Muscle of leg (tissue), 16 donors: ENCODE measurements at places on chromosomes 16 and 17. TPM values are rescaled to one million over a fixed set of nuclear protein-coding genes. Genes with fewer than 3 reads are reported as not detected.

DNA sequence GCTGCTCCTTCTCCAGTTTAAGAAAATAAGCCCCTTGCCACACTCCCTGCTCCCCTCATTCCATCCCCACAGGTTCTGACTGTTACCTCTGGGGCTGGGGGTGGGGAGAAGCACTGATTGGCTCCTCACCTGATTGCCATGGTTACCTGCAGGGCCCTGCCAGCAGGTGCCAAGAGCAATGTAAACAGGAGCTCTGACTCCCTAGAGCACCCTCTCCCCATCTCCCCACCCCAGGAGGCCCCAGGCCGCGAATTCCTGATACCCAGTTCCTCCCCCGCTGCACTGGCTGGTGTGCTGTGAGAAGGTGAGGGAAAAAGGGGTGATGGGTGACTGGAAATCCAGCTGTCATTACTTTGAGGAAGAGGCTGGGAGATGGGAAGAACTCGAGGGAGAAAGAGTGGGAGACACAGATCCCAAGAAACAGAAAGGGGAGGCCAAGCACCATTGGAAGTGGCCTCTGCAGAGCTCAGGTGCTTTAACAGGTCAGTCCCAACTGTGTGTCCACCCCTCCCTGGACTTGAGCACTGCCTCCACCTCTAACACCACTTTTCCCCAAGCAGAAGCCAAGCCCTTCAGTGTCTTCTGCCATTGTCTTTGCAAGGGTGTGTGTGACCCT is 4.5 kb downstream of the PCGF2 start:
- H3K27me3 ChIP-seq = peaks cover 3% of the 10 kb centered on the region
- peaks cover 16% of the 10 kb centered on the region for H3K36me3 ChIP-seq
- DNase-seq = no peak
- peak overlapping the region; percentile 98 for H3K27ac ChIP-seq

DNA sequence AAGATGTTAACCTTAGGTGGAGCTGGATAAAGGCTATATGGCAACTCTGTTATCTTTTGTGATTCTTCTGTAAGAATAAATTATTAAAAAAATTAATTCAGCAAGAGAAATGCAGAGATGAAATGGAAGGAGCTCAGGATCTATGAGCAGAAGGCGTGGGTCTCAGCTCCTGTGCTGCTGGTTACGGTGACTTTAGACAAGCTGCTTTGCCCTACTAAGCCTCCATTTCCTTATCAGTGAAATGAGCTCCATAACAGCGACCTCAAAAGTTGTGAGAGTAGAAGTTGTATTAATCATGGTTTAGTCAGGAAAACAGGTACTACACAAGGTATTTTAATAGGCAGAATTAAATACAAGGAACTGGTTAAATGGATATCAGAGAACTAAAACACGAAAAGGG is 48.2 kb upstream of the FOXJ1 start:
- H3K36me3 ChIP-seq = no peaks in the 10 kb centered on the region
- H3K4me1 ChIP-seq = no peaks in the 10 kb centered on the region
- DNase-seq = no peak
- no peak overlapping the region for H3K27ac ChIP-seq

- DNase-seq = peak; percentile 48
- H3K27ac ChIP-seq = peak overlapping the region; percentile 72
- H3K4me3 ChIP-seq = peak overlapping the region; percentile 86
- peaks cover 4% of the 10 kb centered on the region for H3K36me3 ChIP-seq
- H3K27me3 ChIP-seq = no peaks in the 10 kb centered on the region
Observed at GRCh38 chr17:4142107-4142900, 526 bp downstream of the ZZEF1 start.

- H3K27me3 ChIP-seq = peaks cover 16% of the 10 kb centered on the region
- H3K27ac ChIP-seq = no peak overlapping the region
- H3K4me1 ChIP-seq = peaks cover 12% of the 10 kb centered on the region
- H3K36me3 ChIP-seq = peaks cover 4% of the 10 kb centered on the region
- DNase-seq = no peak
- H3K4me3 ChIP-seq = no peak overlapping the region
Observed at GRCh38 chr17:39979016-39979670, 1.5 kb upstream of the PSMD3 start.

- H3K4me1 ChIP-seq = peaks cover 6% of the 10 kb centered on the region
- peaks cover 55% of the 10 kb centered on the region for H3K36me3 ChIP-seq
- H3K27ac ChIP-seq = no peak overlapping the region
- DNase-seq = no peak
Observed at GRCh38 chr17:76404976-76405563, 20.7 kb downstream of the SPHK1 start.

DNA sequence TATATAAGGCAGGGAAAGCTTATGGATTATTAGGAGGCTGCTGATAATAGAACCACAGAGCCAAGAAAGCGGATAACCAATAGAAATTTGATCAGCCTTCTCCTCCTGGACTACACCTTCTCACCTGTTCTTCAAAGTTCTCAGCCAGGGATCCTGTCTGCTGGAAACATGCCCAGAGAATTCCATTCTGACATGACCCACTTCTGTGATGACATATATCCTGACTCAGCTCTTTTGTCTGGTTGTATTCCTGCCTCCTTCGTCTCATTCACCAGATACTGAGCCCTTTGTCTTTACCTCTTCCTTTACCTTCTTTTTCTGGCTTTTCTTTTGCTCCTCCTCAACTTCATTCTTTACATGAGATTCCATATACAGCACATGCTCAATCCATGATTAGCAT is 576.1 kb downstream of the CDH11 start:
- no peaks in the 10 kb centered on the region for H3K36me3 ChIP-seq
- H3K4me1 ChIP-seq = no peaks in the 10 kb centered on the region
- no peaks in the 10 kb centered on the region for H3K27me3 ChIP-seq
- peak; percentile 39 for DNase-seq
- no peak overlapping the region for H3K27ac ChIP-seq
- no peak overlapping the region for H3K4me3 ChIP-seq

GRCh38 chr17:45132572-45133463 is 503 bp upstream of the PLCD3 start:
- H3K4me3 ChIP-seq = peak overlapping the region; percentile 87
- peak; percentile 89 for DNase-seq
- peaks cover 2% of the 10 kb centered on the region for H3K36me3 ChIP-seq

DNA sequence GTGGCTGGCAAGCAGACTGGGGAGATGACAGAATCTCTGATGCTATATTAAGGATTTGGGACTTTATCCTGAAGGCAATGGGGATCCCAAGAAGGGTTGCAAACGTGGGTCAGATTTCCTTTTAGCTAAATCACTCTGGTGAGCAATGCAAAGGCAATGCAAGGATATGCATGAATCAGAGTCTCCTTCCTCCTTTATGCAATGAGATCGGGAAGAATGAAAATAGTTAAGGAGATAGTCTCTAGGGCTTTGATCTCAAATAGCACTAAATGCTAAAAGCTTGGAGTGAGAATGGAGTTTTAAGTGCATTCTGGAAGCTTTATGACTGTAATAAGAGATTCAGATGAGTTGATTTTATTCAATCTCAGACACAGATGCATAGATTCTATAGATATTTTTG is 27.2 kb upstream of the SHISA9 start:
- DNase-seq = no peak
- H3K4me1 ChIP-seq = no peaks in the 10 kb centered on the region

DNA sequence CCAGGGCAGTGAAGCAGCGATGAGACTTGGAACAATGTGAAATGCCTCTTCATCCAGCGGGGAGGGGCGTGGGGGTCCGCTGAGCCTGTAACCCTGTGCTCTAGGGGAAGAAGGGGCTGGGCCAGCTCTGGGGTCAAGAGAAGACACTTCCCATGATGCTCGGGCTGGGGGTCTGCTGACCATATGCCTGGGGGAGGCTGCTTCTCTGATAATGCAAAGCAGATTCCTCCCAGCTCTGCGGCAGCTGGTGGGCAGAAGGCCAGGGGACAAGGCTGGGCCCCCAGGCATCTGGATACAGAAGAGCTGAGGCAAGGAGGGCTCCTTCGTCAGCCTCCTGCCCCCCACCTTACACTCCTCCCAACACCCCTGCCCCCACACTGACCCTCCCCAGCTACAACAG is 24.7 kb downstream of the NGFR start:
- peak; percentile 88 for DNase-seq
- H3K27me3 ChIP-seq = peaks cover 3% of the 10 kb centered on the region
- no peak overlapping the region for H3K4me3 ChIP-seq
- H3K4me1 ChIP-seq = peaks cover 70% of the 10 kb centered on the region
- H3K27ac ChIP-seq = peak overlapping the region; percentile 86

DNA sequence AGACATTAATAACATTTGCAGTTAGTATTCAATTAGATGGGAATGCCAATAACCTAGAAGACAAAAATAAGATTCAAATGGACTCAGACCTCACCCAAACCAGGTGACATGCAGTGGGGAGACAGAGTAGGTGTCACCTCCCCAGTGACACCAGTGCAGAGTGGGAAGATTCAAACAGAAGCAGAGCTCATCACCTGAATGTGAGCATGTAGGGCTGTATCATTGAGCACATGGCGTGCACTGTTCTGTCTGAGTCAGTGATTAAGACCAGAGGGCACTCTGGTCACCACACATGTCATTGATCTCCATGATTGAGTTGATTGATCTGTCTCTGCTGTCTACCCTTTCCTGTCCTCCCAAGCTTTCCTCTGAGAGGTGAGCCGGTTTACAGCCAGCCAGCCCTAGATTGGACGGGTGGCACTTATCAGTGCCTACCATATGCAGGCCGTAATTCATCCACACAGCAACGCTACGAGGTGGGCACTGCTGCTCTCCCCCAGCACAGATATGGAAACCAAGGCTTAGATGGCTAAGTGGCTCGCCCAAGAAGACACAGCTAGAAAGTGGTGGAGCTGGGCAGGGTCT is 34.0 kb downstream of the RHBDL3 start:
- no peak for DNase-seq
- H3K4me1 ChIP-seq = peaks cover 12% of the 10 kb centered on the region
- no peak overlapping the region for H3K4me3 ChIP-seq
- no peaks in the 10 kb centered on the region for H3K36me3 ChIP-seq

- H3K36me3 ChIP-seq = no peaks in the 10 kb centered on the region
- H3K4me1 ChIP-seq = no peaks in the 10 kb centered on the region
- DNase-seq = no peak
- no peak overlapping the region for H3K4me3 ChIP-seq
- H3K27ac ChIP-seq = no peak overlapping the region
Observed at GRCh38 chr16:19254611-19255010, 30.9 kb upstream of the CLEC19A start.

DNA sequence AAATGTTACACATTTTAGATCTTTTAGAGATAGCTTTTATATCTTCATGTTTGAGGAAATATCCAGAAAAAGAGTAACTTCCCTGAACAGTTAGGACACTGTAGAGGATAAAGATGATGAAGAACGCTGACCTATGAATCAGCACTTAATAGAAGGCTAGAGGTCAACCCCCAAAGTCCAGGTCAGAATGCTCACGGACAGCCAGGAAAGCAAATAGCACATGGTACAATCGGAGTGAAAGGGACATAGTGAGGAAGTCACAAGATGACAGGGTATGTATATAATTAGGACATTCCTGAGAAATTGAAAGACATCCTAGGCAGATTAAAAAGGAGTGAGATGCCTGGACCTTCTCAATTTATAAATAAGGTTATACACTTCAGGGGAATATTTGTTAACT is 55.1 kb upstream of the CNTNAP4 start:
- DNase-seq = no peak
- no peaks in the 10 kb centered on the region for H3K27me3 ChIP-seq
- H3K4me1 ChIP-seq = no peaks in the 10 kb centered on the region
- no peaks in the 10 kb centered on the region for H3K36me3 ChIP-seq
- H3K4me3 ChIP-seq = no peak overlapping the region
- H3K27ac ChIP-seq = no peak overlapping the region

DNA sequence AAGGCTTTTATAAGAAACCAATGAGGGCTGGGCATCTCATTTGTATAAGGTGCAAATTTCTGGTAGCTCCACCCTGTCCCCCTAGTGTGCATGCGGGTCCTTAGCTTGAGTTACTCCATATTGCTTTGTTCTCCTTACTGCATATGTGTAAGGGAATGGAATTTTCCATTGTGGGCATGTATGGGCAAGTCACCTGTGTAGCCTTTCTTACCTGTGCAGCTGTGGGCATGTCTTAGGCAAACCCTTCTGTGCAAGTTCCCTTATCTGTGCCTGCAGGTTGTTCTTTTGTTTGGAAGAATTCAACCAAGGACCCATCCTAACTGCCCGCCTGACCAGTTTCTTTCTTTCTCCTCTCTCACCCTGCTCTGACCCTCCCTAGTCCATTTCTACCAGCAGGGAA is 122.8 kb upstream of the HS3ST4 start:
- H3K4me3 ChIP-seq = no peak overlapping the region
- no peak for DNase-seq

The ZG16 gene
- total RNA-seq = not detected

The SHPK gene
- total RNA-seq = 8.8 TPM
